Natural killer cell treated with Interleukin-12 subunit alpha and Interleukin-12 subunit beta and Interleukin-15 and Interleukin-18, amount 100 ng/mL, for 72 hours (primary cell): ENCODE measurements at places on chromosomes 7 and 10.

DNA sequence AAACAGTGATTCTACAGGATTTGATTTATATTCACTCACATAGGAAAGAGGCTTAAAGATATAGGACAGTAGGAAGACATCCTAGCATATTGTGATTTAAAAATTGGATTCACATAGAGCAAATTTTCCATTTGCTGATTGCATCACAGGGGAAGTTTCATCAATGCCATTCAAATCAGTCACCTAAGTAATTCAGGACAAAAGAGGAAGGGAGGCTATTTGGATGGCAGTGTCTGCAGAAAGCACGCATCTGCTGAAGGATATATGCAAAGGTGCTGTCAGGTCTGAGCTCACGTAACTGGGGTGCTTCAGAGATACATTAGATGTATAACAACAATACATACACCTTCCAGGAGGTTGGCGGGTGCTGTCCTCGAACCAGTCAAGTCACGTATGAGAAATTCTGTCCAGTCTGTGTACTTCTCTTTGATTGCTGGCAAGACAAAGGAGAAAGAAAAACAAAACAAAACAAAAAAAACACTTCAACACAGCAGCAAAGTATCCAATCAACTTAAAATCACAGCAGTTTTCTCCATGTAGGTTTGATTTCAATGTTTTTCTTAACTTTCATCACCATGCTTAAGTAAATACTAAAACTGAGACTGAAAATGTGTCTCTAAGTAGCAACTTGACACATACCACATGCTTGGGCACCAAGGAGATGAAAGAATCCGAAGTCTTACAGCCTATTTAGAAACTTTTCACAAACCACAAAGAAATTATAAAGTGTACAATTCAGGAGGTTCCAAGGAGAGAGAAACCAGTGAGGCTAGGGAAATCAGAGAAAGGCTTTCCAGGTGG is 125.1 kb downstream of the SFMBT2 start:
- H3K36me3 ChIP-seq, result no peaks in the 10 kb centered on the region
- H3K4me3 ChIP-seq, result peak overlapping the region; percentile 41

GRCh38 chr7:98286093-98286539 is 4.6 kb downstream of the BRI3 start:
- H3K4me3 ChIP-seq, result no peak overlapping the region
- no peaks in the 10 kb centered on the region for H3K27me3 ChIP-seq
- H3K4me1 ChIP-seq, result peaks cover 21% of the 10 kb centered on the region
- H3K27ac ChIP-seq, result no peak overlapping the region

- peaks cover 16% of the 10 kb centered on the region for H3K27me3 ChIP-seq
- no peak overlapping the region for H3K27ac ChIP-seq
- no peaks in the 10 kb centered on the region for H3K36me3 ChIP-seq
- H3K4me1 ChIP-seq, result no peaks in the 10 kb centered on the region
- no peak for DNase-seq
These were observed 196.8 kb downstream of the ADRA2A start for GRCh38 chr10:111273635-111274034.

DNA sequence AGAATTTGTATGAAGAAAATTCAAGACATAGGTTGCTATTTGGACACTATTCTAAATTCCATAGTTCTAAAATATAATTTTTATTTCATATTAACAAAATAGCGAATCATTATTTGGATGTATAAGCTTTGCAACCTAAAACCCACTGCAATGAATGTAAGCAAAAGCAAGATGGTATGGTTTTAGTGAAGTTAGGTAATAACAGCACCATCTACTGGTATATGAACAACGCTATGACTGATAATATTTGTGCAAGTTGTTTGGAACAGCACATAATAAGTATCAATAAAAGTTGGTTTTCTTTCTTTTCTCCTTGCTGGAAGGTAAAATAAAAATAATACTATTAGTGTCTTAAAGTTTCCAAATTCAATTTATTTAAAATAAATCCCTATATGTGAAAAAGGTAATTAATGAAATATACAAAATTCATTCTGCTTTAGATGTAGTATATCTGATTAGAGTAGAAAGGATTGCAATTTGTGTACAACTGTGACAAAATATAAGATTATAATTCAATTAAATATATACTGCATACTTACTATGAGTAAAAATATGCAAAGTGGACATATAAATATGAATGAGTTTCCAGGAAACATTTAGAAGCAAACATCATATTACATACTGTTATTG is 79.0 kb upstream of the LSM8 start:
- H3K27ac ChIP-seq, result no peak overlapping the region
- no peaks in the 10 kb centered on the region for H3K4me1 ChIP-seq
- H3K36me3 ChIP-seq, result no peaks in the 10 kb centered on the region
- H3K27me3 ChIP-seq, result no peaks in the 10 kb centered on the region

DNA sequence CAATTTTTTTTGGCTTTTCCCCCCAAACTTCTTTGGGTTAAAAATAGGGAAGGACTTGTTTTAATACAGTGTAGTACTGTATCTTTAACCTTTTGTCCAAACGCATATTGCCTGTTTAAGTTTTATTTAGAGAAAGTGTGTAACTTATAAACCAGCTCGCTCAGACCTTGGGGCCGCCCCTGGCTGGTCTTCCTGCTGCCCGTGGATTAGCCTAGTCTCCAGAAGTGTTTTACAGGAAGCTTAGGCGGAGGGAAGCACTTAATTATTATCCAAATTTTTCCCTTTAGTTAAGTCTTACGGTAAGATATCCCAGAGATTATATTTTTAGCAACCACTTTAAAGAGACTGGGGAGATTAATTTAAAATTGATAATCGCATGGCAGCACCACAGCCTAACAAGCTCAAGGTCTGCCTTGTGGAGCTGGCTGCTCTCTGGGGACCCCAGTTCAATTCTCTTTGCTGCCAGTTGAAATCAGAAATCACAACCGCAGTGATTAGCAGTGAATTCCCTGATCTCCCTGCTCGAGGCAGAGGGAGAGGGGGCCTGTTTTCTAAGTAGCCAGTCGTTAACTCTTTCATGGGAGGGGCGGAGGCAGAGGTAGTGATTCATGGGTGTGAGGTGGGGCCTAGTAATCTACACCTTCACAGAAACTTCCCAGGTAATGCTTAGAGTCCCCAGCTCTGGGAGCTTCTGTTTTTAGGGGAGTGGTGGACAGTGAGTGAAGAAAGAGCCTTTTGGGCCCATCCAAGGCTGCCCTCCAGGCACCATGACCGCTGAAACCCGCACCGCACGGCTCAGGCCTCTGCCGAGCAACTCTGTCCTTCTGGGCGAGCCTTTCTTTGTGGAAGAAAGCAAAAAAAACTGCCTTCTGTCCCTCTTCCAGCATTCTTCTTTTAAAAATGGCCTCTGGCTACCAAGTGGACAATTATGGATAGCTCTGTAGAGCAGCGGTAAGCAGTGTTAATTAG is 548.7 kb upstream of the GALNT17 start:
- peaks cover 8% of the 10 kb centered on the region for H3K4me1 ChIP-seq
- no peak overlapping the region for H3K27ac ChIP-seq

GRCh38 chr7:26332698-26333097 is 41.0 kb downstream of the SNX10 start:
- no peaks in the 10 kb centered on the region for H3K27me3 ChIP-seq
- no peak for DNase-seq
- no peaks in the 10 kb centered on the region for H3K36me3 ChIP-seq
- peaks cover 56% of the 10 kb centered on the region for H3K4me1 ChIP-seq

GRCh38 chr10:85457191-85457590 is 909.4 kb downstream of the GRID1 start:
- H3K4me1 ChIP-seq, result no peaks in the 10 kb centered on the region
- no peaks in the 10 kb centered on the region for H3K27me3 ChIP-seq
- no peaks in the 10 kb centered on the region for H3K36me3 ChIP-seq
- no peak overlapping the region for H3K27ac ChIP-seq

GRCh38 chr7:21944616-21945453 is 864 bp downstream of the CDCA7L start:
- no peak for DNase-seq
- H3K27ac ChIP-seq, result peak overlapping the region; percentile 29
- peak overlapping the region; percentile 84 for H3K4me3 ChIP-seq

DNA sequence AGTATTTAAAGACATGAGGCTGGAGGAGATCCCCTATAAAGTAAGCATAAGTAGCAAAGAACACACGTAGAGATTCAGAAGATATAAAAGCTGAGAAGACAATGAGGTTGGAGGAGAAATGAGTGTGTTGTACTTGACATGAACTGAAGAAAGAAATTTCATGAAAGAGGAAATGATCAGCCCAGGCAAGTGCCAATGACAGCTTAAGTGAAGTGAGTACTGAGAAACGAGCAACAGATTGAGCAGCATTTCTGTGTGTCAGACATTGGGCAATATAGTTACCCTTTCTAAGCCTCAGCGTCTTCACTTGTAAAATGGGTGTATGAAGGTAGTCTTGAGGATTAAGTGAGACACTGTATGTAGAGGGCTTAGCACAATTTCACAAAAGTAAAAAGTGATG is 4.8 kb upstream of the LIPA start:
- H3K27ac ChIP-seq, result no peak overlapping the region
- peaks cover 10% of the 10 kb centered on the region for H3K36me3 ChIP-seq
- H3K4me1 ChIP-seq, result peaks cover 4% of the 10 kb centered on the region
- H3K4me3 ChIP-seq, result no peak overlapping the region
- H3K27me3 ChIP-seq, result peaks cover 33% of the 10 kb centered on the region

DNA sequence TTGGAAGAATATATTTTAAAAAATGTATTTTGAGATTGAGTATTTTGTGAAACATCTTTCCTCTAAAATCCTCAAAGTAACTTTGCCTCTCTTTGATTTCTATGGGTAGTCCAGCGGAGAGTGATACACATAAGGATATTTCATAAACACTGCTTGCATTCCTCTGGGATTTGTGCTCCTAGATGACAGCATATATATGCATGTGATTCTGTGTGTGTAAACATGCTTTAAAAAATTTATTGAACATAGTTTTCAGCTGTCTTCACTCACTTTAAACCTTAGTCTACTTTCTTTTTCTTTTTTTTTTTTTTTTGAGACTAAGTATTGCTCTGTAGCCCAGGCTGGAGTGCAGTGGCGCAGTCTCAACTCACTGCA is 84.6 kb downstream of the KAT6B start:
- no peak overlapping the region for H3K27ac ChIP-seq
- H3K4me3 ChIP-seq, result no peak overlapping the region
- H3K36me3 ChIP-seq, result no peaks in the 10 kb centered on the region
- no peaks in the 10 kb centered on the region for H3K27me3 ChIP-seq
- no peak for DNase-seq

DNA sequence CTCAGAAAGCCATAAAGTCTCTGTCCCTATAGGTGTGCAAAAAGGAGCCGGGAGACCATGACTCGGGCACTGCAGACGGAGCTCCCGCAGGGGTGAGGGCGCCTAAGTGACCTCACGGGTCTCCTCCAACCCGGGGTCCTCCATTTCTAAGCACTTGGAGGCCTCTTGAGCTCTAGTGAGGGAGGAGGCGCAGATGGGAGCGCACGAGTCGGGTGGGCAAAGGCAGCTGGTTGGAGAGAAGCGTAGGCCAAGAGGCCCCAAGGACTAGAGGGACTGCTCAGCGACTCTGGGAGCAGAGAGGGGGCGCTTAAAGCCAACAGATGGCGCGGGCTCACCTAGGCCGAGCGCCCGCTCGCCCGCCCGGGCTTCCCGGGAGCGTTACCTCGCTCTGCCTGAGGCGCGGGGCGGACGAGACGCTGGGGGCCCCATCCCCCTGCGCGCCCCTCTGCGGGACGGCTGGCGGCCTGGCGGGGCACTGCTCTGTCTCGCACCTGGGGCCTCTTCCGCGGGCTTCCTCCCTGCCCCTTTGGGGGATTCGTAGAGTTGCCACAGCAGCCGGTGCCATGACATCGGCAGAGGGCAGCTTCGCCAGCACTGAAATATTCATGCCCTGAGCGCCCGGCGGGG is 523 bp upstream of the CDH23 start:
- no peak overlapping the region for H3K27ac ChIP-seq
- peaks cover 5% of the 10 kb centered on the region for H3K4me1 ChIP-seq
- peak overlapping the region; percentile 36 for H3K4me3 ChIP-seq
- H3K27me3 ChIP-seq, result peaks cover 59% of the 10 kb centered on the region
- no peaks in the 10 kb centered on the region for H3K36me3 ChIP-seq
- DNase-seq, result no peak

GRCh38 chr10:133383551-133383950 is 4.5 kb downstream of the PAOX start:
- no peak for DNase-seq
- H3K27me3 ChIP-seq, result no peaks in the 10 kb centered on the region
- no peak overlapping the region for H3K4me3 ChIP-seq
- no peaks in the 10 kb centered on the region for H3K36me3 ChIP-seq
- no peak overlapping the region for H3K27ac ChIP-seq
- H3K4me1 ChIP-seq, result peaks cover under 1% of the 10 kb centered on the region

DNA sequence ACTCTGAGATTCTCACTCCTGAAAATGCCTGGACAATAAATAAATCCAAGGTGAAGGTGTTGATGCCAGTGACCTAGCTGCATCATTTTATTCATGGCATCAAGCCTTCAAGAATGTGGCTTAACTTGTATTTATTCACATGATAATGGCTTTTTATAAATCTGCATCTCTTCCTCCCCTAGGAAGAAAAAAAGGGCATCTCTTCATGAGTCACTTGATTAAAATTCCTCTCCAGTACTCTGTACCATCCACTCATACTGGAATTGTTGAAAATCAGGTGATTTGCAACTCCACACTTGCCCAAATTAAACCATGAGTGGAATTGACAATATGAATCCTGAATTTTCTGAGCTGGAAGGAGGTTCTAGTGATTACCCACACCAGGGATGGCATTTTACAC is 30.2 kb downstream of the PTPRE start:
- peaks cover 16% of the 10 kb centered on the region for H3K27me3 ChIP-seq
- H3K4me1 ChIP-seq, result peaks cover 6% of the 10 kb centered on the region
- no peak overlapping the region for H3K27ac ChIP-seq
- no peak overlapping the region for H3K4me3 ChIP-seq

- H3K4me1 ChIP-seq, result no peaks in the 10 kb centered on the region
- no peaks in the 10 kb centered on the region for H3K36me3 ChIP-seq
- no peak overlapping the region for H3K4me3 ChIP-seq
These were observed 853.5 kb downstream of the GATA3 start for GRCh38 chr10:8908013-8908412.

DNA sequence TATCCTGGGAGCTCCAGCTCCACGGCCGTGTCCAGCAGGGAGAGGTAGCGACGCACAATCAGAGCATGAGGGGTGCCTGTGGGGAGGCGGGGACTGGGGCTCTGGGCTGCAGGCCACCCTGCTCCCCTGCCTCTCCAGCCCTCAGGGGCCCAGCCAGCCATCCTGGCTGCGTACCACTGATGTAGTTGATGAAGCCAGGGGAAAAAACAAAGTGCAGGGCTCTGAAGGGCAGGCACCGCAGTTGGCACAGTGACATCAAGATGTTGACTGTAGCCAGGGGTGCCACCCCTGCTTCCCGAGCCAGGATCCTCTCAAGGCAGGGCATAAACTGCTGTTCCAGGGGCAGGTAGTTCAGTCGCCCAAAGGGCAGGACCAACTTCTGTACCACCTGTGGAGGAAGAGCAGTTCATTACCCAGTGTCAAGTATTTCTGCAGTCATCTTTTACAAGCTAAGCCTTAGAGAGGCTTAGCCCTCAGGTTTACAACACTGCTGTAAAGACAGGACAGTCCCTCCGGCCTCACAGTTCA is 2.8 kb downstream of the FASTK start:
- H3K27ac ChIP-seq, result no peak overlapping the region
- peaks cover 16% of the 10 kb centered on the region for H3K4me1 ChIP-seq
- peak overlapping the region; percentile 71 for H3K4me3 ChIP-seq
- no peak for DNase-seq
